ENCODE measurements at places on chromosomes 13 and 19. TPM values are rescaled to one million over a fixed set of nuclear protein-coding genes. Genes with fewer than 3 reads are reported as not detected.
A peak's percentile ranks its signal among the peaks of the same experiment; 100 is the strongest.

DNA sequence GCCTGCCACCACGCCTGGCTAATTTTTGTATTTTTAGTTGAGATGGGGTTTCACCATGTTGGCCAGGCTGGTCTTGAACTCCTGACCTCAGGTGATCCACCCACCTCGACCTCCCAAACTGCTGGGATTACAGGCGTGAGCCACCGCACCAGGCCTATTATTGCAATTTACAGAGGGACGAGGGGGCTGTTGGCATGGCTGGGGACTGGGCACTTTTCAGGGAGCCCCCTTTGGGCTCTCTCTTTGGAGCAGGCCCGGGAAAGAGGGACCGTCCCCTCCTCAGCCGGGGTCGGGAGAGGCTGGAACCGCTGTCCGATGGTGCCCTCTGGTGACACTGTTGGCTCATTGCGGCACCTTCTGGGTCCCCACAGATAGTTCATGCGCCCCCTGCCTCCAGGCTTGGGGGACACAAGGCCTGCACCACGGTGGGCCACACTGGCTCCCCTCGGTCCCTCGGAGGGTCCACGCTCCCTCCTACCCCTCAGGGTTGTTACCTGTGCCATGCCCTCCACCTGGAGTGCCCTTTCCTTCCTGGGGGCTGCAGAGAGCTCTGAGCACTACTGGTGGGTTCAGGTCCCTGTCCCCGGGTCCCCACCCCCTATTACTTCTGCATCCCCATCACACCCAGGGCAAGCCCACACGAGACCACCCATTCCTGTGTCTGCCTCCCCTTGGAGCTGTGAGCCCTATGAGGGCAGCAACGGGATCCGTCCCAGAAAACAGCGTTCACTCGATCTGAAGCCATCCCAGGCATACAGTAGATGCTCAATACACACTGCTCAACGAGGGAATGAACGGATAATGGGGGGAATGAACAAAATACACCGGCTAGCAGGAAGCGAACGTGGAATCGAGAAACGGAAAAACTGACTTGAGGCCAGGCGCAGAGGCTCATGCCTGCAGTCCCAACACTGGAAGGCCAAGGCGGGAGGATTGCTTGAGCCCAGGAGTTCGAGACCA is 12.5 kb downstream of the FEM1A start:
- peak; percentile 70 for DNase-seq

- peak; percentile 92 for DNase-seq
These were observed 1.5 kb downstream of the C3 start for GRCh38 chr19:6718741-6719539.

GRCh38 chr13:19179916-19180315 is 1.7 kb downstream of the TUBA3C start:
- DNase-seq = no peak

DNA sequence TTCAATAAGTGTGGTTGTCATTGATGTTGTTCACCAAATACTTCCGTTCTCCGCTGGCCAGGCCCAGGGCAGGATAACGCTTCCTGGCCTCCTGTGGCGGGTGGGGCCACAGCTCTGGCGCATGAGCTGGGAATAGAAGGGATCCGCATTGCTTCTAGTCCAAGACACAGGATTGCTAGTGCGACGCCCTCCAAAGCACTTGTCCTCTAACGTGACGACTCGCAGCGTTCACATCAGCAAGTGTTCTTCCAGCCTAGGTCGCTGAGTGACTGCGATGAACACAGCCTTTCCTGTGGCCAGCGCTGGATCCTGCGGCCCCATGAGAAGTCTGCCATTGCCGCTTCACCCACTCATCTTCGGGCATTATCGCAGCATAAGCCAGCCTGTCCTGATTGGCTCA is 39.4 kb downstream of the VSTM2B start:
- no peak for DNase-seq

GRCh38 chr19:18408053-18408476 is 10.6 kb upstream of the LRRC25 start:
- no peak for DNase-seq

GRCh38 chr19:45003485-45003884 is 2.2 kb downstream of the RELB start:
- DNase-seq = no peak

DNA sequence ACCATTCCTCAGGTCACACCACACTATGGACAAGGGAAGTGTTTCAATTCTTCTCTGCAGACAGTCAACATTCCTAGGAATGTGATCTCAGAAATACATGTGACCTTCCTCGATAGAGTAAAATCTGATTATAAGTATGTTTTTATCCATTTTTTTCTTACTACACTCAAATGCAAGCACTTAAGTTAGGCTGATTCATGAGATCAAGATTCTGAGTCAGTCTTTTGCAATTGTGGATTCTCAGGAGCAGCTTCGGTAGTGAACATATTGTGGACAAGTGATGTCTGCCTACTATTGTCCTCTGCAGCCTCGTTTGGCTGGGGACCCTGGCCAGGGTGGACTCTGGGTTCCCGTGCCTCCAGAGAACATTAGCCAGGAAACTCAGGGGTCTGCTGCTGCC is 3.2 kb downstream of the SERPINE3 start:
- no peak for DNase-seq

GRCh38 chr13:29434217-29434945 is 161.1 kb downstream of the SLC7A1 start:
- DNase-seq = no peak

The PLVAP gene
- total RNA-seq = not detected

The UPK1A gene
- total RNA-seq = not detected

The TMEM150B gene
- total RNA-seq = not detected

The VSIG10L gene
- total RNA-seq = 0.74 TPM
